Stimulated activated CD4-positive, alpha-beta T cell treated with anti-CD3 and anti-CD28 coated beads, Interleukin-1b, Interleukin-23, amount 100 ng/mL, for 4 hours (primary cell): ENCODE measurements at places on chromosomes 4 and X.
A peak's percentile ranks its signal among the peaks of the same experiment; 100 is the strongest.

- DNase-seq, result no peak
Measured at GRCh38 chrX:107272431-107272921, 66.1 kb downstream of the DNAAF6 start.

DNA sequence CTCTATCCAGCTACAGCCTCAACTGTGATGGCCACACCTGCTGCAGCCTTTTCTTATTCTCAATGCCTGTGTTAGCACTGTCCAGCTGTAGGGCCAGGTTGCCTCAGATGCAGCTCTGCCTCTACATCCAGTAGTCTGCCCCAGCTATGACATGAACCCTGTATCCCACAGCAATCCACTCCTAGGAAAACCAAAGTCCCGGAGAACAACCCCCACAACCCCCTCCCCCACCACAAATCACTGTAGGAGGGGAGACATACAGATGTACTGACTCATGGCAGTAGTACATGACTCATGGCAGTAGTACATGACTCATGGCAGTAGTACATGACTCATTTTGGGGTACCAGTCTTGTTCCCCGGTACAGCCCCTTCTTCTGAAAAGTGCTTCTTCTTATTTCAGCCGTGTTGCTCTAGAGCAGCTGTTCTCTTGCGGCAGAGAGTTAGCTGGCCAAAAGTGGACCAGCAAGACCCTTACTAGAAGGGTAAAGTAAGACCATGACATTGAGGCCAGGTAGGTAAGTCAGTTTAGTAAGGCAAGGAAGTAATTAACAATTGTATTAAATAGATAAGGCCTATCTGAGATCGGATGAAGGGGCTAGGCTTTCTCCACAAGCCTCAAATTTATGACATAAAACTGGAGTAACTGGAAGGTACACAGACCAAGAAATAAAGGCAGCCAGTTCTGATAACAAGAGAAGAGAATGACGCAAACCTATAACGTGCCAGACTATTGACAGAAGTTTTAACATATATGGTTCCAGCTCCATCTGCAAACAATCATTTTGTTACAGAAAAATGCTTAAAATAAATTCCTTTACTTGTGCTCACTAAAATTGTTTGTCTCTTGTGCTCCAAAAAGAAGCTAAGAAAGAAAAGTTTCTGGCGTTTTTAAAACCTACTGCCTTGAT, 221.4 kb downstream of the TACR3 start:
- no peak for DNase-seq

DNA sequence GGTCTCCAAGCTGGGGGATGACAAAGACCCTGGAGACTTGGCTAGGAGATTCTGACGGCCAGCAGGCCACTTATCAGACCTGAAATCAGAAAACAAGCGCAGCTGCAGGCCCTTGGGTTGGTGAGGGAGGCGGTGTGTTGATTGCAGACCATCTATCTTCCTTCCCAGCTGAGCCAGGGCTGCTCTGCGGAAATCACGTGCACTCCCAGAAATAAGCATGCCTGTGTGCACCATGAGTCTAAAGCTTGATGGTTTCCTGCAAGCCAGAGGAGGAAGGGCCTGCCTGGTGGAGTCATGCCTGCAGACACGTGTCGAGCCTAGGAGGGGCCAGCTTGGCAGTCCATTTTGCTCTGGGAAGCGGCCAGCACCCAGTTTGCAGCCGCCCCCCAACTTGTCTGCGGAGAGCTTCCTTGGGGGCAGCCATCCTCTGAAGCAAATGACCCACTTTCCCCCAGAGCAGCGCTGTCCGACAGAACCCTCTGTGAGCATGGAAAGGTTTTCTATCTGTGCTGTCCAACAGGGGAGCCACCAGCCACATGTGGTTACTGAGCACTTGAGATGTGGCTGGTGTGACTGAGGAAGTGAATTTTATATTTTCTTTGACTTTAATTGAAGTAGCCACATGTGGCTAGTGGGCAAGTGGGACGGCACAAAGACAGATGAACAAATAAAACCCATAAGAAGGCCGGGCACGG, 175.7 kb upstream of the BCOR start:
- no peak for DNase-seq

- no peak for DNase-seq
Measured at GRCh38 chrX:44484607-44485146, 58.0 kb downstream of the FUNDC1 start.

GRCh38 chr4:42458657-42459056, 61.4 kb downstream of the SHISA3 start:
- DNase-seq, result no peak

DNA sequence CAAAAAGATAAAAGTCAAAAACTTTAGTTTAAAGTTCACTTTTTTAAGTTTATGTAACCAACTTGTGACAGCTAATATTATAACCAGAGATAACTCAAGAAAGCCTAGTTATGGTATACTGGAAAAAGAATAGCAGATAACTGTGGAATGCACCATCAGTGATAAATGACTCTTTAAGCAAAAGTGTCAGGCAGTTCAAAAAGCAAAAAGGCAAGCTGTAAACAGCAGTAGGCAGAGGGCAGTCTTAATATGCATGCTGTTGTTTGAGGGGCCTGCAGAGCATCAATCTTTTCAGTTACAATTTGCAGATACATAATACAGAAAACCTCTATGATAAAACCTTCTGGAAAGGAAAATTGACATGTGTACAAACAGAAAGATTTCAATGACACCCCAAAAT, 81.8 kb upstream of the JADE1 start:
- no peak for DNase-seq

- no peak for DNase-seq
Measured at GRCh38 chrX:118179161-118179560, 62.6 kb upstream of the KLHL13 start.

- DNase-seq, result no peak
Measured at GRCh38 chr4:140856621-140857062, 100.5 kb upstream of the TBC1D9 start.

GRCh38 chrX:114065577-114066223, 518.2 kb upstream of the HTR2C start:
- DNase-seq, result no peak

DNA sequence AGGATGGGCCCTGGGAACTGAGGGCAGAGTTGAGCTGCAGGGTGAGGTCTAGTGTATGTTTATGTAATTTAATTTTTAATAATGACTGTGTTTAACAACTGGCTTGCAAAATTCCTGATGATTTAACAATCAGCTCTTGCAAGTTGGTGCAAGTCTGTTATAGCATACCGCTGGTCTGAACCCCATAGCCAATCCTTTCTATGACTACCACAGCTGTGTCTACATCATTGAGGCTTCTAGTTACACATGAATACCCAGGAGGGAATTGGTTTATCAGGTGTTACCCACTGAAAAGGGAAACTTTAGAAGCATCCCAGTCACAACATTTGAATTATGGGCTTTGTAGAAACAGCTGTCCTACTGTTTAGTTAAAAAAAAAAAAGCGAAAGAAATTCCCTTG, 38.3 kb downstream of the SUPT20HL1 start:
- no peak for DNase-seq

GRCh38 chrX:71111921-71112431, 599 bp upstream of the IL2RG start:
- no peak for DNase-seq

DNA sequence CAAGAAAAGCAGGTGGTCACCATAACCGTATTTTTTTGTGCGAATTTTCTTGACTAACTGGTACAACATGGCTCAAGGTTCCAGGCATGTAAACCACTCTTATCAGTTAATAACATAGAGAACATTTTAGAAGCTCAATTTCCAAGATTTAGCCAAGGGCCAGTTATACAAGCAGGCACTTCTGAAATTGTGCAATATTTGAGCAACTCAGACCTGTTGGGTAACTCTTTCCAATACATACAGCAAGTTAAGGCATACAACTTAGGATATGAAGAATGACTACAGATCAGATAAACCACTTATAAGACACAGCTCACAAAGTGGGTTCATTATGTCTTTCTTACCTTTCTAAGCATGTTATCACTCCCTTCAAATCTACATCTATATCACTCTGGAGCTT, 43.9 kb downstream of the ZNF280C start:
- no peak for DNase-seq

DNA sequence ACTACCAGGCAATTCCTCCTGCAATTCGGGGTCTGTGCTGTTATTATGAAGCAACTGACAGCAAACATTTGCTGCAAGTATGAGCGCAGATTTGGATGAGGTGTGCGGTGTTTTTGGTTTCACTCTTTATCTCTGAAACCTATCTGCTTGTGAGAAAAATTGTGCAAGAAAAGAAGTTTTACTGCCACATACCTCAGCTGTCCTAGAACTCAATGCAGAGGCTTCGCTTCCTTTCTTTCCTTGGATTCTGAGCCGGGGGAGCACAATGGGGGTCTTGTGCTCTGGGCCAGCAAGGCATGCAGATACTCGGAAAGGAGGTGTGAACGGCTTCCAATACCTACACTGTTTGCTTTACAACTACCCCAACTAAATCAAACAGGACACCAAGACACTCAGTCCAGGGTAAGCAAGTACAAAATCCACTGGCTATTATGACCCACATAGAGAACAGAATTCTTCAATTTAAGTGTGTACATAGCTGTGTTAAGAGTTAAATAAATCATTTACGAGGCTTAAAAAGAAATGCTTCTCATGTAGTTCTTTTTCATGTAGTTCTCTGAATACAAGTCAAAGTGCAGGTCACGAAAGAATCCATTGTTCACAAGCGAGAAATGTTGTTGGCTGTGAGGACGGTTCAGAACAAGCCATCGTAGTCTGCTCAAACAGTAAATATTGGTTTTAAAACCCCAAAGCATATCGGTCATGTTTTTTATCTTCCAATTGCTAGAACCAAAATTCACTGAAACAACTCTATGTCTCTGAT, 1.1 kb downstream of the SORBS2 start:
- no peak for DNase-seq

GRCh38 chr4:6452897-6453687, 19.3 kb downstream of the PPP2R2C start:
- DNase-seq, result no peak

DNA sequence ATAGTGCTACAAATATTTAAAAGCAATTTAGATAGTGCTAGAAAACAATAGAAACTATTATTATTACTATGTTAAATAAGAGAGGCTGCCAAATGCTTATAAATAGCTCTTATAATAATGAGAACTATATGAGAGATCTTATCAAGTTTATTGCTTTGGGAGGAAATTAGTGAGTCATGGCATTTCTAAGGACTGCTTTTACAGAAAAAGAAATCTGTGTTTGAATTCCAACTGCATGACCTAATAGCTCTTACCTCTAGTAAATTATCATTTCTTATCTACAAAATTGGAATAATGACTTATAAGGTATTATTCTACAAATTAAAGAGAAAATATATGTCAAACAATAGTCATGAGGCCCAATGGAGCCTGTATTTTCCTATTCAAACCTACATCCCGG, 177.2 kb downstream of the GABRG1 start:
- no peak for DNase-seq

- DNase-seq, result peak; percentile 3
Measured at GRCh38 chrX:8988446-8988845, 45.5 kb downstream of the FAM9B start.

DNA sequence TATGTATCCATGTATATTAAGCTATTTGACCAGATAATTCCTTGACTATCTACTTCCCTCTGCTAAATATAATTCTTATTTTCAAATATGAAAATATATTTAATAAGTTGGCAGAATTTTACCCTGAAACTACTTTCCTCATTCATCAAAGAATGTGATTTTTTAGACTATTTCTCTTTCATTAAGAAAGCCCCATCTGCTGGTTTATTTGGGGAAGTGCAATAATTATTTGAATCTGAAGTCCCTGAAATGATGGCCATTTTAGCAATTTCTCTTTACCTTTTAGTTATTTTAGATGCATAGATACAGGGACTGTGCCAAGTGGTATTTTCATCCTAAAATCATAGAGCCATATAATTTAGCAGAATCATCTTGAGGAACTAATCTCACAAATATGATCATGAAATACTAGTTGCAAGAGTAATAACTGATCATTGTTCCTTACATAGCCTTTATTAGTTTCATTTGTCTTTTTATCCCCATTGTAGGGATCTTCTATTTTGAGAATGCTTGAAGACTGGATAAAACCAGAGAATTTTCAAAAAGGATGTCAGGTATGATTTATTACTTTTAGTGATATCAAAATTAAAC, 39.0 kb downstream of the ENPEP start:
- no peak for DNase-seq

DNA sequence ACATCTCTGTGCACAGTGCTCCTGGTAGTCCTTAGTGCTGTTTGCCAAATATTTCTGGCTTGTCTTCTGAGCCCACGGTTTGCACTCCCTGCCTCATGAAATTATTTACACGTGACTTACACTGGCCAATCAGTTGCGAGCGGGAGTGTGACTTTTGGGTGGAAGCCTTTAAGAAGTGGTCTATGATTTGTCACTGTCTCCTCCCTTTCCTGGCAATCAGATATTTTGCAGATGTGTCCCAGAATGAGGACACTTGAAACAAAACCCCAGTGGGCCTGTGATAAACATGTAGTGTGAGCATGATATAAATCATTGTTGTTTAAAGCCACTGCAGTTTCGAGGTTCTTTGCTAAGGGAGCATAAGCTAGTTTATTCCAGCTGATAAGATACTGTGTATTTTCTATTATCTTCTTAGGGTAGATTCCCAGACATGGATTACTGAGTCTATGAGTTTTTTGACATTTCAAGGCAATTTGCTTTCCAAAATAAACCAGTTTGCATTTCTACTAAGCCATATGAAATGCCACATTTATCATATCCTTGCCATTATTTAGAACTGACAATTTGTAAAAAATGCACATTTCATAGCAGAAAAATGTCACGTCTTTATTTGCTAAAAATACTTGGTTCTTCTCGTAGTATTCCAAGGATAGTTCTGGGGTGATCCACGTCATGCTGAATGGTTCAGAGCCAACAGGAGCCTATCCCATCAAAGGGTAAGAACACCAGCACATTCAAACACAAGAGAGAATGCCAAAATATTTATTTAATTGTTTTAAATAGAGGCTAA, 12.0 kb downstream of the BST1 start:
- no peak for DNase-seq

DNA sequence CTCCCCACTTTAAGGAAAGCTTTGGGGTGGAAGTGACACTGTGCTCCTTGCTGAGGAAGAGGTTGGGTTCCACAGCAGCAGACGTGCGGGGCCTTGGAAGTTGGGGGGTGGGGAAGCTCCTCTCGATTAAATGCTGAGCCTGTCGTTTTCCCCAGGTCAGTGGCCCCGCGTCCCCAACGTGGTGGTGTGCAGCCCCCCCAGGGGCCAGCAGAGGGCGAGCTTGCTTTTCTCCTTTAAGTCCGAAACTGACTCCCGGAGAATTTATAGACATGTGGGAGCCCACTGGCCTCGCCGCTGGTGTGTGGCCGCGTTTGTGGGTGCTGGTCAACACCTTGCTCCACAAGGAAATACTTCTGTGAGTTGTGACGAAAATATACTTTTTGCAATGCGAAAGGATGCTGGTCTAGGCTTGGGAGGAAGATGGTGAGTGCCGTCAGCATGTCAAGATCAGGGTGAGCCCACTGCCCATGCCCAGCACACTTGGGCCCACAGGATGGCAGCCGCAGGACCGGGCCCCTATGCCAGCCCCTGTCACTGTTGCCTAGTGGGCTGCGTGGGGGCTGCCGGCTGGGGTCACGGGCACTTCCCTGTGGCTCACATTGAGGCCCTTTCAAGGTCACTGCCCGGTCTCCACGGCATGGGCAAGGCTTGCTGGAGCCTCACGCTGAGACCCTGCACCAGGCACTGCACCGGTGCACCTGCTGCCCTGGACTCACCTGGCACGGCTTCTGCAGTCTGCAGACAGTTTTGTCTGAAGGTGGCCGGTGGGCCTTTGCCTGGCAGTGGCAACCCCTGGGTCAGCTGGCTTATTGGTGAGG, 9.4 kb downstream of the UVSSA start:
- DNase-seq, result peak; percentile 23
